AG09309 (cell line): ENCODE measurements at places on chromosomes 4 and X.

GRCh38 chr4:155805016-155805415, 46.2 kb downstream of the GUCY1B1 start:
- no peak for DNase-seq

DNA sequence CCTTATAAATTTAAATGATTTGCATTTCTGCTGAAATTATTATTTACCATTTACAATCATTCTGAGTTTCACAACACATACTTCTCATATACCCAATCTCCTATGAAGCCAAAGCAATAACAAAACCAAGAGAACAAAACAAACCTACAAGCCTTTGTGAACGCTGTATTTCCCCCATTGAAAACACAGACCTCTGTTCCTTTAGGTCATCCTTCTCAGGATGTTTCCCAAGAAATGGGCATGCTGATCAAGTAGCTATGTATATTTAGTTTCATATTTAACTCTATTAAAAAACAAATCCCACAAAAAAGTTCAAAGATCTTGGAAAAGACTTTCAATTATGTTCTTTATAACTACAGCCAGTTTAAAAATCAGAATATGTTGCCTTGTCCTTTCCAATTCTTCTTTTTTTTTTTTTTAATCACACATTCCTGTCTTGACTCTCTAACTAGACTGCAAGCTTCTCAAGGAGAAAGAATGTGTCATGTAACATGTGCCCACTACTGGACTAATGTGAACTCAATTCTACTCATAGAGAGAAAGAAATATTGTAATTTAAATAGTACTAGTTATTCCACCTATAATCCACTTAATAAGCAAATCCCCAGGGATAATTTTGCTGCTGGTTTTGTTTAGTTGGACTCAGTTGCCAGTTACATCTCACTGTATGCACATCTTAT, 84.3 kb upstream of the PRSS48 start:
- no peak for DNase-seq

DNA sequence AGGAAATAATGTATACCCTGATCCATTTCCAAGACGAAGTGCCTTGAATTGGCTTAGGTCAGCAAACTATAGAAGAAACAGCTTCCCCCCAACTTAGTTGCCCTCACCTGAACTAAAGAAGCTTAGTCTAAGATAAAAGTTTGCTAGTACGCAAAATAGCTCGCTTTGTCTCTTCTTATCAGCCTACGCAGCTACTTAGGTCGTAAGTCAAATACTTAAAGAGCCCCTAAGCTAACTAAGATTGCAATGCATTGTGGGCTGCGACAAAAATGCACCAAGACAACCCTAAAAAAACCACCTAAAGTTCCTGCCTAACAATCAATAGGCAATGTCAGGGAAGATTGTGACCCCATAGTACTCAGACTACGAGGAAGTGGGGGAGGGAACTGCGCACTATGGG, 12.8 kb downstream of the CLNK start:
- no peak for DNase-seq

GRCh38 chr4:8817096-8817812, 54.4 kb downstream of the HMX1 start:
- DNase-seq = no peak

- no peak for DNase-seq
These were observed 732.8 kb upstream of the FRG1 start for GRCh38 chr4:189207872-189208271.

GRCh38 chrX:105297041-105297440, 76.5 kb upstream of the TEX13A start:
- no peak for DNase-seq

DNA sequence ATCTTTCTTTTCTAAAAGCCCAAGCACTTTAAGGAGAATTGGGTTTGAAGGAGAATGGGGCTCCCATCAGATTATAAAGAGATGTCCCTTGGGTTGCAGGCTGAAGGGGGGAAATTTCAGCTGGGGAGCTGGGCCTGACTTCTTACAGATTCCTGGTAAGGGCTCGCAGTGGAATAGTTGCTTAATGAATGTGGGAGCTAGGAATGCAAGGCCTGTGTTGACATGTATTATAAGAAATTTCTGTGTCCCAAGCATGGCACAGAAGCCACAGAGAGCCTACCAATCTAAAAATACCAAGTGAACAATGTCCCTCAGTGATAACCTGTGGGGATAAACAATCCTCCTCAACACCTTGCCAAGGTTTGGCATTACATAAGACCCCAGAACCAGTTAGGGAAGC, 39.3 kb upstream of the WNK3 start:
- DNase-seq = no peak

- no peak for DNase-seq
These were observed 361.6 kb downstream of the PACRGL start for GRCh38 chr4:21061902-21062301.

GRCh38 chr4:41297832-41298231, 41.1 kb downstream of the UCHL1 start:
- no peak for DNase-seq

- DNase-seq = no peak
These were observed 136.4 kb downstream of the HHIP start for GRCh38 chr4:144782345-144782744.

- DNase-seq = no peak
These were observed 140.5 kb downstream of the GRIA3 start for GRCh38 chrX:123324625-123325024.

GRCh38 chrX:79082899-79083298, 61.6 kb upstream of the GPR174 start:
- no peak for DNase-seq

- no peak for DNase-seq
These were observed 67.1 kb upstream of the HS3ST1 start for GRCh38 chr4:11495818-11496217.
